ENCODE measurements at places on chromosomes 6 and 20.

DNA sequence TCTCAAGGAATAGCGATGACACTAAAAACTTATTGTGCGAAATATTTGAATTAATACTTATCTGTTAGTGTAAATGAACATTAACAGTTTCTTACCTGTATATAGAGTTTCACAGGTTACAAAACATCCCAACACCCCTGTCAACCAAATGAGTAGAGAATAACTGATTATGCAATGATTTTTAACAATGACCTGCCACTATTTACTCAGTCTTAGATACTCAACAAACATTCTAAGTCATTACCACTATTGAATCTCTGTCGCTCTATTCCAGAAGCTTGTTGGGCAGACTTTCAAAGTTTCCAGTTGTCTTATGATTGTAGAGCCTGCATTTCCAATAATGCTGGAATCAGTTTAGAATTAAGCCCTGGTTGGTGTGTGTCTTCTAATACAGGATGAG is 85.5 kb downstream of the RNF182 start:
- DNase-seq, result no peak

- no peak for DNase-seq
These were observed 136.3 kb upstream of the NEDD9 start for GRCh38 chr6:11368760-11369159.

DNA sequence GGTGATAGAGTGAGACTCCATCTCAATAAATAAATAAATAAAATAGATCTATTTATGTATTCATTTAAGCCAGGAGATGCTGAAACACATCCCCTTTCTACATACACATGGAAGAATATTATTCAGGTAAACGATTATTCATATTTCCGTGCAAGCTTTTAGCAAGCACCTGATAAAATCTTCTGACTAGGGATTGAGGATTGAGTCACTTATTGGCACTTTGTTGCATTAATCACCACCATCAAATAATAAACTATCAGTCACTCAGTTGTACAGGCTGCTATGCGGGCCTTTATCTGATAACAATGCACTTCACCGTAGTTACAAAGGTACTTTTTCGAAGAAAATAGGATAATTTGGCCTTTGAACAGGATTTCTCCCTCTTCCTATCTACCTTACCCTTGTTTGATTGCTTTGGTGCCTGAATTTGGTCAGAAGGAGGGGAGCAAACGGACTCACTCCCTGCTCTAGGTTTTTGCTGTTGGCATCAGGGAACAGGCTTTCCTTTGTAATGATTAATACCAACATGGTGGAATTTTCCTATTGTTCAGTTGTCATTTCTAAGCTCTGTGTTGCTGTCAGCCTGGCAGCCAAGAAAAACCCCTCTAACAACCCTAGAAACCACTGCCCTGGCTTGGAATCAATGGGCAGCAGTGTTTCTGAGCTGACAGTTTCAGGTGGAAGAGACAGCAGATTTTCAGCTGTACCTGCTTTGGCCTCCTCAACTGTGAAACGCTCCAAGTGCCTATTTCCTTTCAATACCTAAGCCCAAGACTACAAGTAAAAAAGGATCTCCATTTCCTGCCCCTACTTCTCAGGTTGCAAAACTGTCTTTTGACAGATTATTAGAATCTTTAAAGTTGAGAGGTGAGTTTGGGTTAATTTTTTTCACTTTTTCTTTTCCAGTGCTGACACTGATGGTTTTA is 63.0 kb downstream of the MYB start:
- no peak for DNase-seq

GRCh38 chr20:24134284-24134683 is 145.7 kb upstream of the GGTLC1 start:
- no peak for DNase-seq

- DNase-seq, result no peak
These were observed 141.9 kb downstream of the GMPR start for GRCh38 chr6:16380220-16380809.

- DNase-seq, result no peak
These were observed 34.1 kb downstream of the SESN1 start for GRCh38 chr6:109060571-109060970.

GRCh38 chr6:11235062-11235461 is 2.6 kb upstream of the NEDD9 start:
- DNase-seq, result no peak

DNA sequence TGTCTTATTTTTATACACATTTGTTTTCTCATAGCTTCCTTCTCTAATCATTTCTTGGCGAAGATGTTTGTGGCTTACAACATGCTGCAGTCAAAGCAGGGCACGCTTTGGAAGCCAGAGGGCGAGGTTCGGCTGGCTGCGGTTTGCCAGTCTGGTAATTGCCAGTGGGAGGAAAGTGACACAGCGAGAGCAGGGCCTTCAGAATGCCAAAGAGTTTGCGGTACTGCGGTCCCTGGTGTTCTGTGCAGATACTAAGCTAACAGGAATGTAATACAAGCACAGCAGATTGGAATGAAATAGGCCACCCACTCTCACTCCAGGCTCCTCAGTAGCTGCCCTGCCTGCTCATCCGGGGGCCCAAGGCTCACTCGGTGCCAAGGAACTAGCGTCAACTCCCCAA is 58.7 kb upstream of the TGM3 start:
- DNase-seq, result no peak

DNA sequence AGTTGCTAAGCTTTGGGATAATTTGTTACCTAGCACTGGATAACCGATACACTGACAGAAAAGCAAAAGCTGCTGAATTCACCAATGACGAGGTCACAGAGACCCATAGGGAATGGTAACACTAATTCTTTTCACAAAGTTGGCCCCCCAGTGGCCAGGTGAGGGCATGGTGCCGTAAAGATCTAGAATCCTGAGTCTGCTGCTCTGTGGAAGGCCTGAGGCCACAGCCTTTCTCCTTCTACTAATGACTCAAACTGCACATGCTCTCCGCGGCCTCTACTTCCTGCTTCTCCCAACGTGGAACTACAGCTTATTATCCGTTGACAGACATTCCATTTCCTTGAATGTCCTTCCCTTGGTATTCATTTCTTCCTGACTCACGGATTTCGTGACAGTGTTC is 127.1 kb downstream of the OPRM1 start:
- DNase-seq, result no peak

- DNase-seq, result no peak
These were observed 35.0 kb upstream of the PHACTR3 start for GRCh38 chr20:59569305-59569704.

- DNase-seq, result no peak
These were observed 29.0 kb downstream of the ARMC2 start for GRCh38 chr6:108877046-108877751.

GRCh38 chr6:166658792-166659150 is 31.7 kb upstream of the RPS6KA2 start:
- no peak for DNase-seq

DNA sequence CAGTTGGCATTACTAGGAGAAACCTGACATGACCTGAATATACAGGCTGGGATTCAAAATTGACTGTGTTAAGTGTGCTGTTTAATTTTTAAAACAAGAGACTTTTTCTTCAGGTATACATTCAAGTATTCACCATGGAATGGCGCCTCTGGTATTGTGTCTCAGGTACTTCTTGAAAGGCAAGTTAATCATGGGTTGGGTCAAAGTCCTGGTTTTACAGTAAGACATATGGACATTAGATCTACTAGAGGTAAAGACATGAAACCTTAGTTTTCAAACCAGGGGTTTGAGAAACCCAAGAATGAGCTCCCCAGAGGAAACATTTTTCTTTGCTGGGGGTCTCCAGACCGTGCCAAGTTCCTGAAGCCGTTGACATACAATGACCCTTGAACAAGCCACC is 232.4 kb downstream of the SAMD5 start:
- no peak for DNase-seq

DNA sequence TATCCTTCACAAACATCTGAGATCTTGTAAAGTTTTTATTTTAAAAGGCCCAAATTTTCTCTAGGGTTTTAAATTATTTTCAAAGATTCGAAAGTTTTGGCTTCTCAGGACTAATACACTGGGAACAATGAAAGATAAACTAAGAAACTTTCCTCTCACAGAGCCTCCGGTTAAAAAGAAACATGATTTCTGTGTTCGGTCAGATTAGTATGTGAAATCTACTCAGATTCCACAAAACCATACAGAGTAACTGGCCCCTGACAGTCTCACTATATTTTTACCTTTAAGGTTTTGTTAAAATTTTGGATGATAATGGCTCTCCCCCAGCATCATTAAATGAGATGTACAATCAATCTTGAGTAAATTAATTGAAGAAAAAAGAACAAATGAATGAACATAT is 471.0 kb downstream of the COL12A1 start:
- no peak for DNase-seq

DNA sequence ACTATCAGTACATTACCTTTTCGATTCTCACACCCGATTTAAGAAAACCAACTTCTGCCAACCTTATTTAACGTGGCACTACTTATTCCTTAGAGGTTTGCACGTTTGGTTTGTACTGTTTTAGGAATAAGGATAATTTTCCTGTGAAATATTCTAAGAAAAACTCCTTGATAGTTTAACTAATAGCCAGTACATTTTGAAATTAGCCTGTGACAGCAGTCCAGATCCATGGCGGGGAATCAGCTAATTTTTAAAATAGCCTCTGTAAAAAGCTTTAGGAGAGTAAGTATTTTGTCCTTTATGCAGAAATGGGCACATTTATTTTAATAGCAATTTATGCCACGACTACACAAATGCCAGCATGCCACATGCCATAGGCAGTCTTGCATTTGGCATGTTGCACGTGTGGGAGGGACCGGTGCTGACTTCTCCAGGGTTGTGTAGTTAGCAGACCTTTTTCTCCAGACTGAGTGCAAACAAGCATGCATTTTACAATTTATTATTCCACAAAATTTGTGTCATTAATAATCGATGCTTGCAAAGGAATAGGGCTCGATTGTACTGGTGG is 6.2 kb downstream of the FOXC1 start:
- no peak for DNase-seq

- no peak for DNase-seq
These were observed 56.2 kb upstream of the ARID1B start for GRCh38 chr6:156720691-156721685.

DNA sequence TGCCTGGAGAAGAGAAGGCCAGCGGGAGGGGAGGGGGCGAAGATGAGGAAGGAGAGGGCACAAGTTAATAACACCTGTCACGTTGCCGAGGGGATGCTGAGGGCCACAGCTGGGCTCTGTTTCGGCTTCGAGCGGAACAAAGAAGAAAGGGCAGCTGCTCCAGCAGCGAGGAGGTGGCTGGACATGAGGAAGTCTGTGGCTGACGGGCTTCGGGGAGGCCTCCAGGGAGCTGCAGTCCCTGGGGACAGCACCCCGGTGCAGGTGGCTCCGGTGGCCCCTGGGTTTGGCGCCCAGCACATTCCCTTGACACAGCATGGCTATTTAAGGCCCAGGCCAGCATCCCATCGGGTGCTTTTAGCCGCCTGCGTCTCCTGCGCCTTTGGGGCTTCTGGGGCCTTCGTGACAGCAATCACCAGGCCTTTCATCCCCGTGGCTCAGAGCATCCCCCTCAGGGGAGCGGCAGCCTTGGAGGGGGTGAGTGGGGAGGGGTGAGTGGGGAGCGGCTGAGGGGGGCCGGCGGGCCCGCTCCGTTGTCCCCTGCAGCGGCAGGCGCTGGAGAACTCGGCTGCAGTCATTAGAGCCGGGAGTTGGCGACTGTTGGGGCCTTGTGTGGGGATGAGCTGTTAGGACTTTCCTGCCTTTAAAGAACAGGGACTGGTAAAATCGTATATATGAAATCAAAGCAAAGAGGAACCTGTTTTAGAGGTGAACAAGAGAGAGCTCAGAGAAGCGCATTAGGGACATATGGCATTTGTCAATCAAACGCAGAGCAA is 99.0 kb downstream of the TMEM242 start:
- DNase-seq, result no peak

DNA sequence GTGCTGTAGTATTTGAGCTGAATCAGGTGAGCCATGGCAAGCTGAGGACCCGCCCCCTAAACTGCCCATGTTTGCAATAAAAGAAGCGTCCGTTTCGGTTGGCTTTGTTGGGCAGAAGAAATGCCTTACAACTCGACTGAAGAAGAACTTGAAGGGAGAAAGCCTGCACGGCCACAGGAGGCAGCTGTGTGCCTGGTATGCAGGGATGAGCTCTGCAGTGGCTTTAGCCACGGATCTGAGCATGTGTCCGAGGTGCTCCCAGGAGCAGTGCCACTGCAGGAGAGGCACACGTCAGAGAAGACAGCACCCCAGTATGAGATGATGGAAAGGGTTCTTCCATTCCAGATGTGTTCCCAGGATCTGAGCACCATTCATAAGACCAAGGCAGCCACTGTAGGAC is 23.5 kb downstream of the KIZ start:
- no peak for DNase-seq

DNA sequence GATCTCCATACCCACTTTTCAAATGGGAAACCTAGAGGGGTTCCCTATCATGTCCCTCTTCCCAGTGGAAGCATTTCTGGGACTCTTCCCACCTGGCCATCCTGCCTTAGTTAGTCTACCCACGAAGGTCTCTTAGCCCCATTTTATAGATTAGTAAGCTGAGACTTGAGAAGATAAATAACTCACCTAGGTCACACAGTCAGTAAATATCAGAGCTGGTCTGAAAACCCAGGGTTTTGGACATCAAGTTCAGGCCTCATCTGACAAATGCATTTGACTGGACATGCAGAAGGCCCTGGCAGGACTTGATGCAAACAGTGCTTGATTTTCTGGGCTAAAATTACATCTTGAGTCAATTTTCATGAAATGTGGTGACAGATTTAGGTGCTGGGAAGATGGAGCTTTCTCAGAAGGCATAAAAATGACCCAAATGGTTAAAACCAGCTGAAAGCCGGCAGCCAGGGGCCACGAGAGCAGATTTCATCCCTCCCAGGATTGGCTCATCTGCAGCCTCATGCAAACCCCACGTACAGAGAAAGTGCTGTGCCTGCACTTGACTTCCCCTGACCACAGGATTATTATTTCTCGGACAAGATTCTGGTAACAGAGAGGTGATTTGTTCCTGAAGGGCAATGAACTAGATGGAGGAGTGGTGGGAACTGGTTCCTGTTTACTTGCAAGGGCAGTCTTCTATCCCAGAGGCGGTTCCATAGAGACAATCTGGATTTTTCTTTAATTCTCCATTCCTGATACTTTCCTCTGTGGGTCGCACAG is 23.1 kb downstream of the CPNE5 start:
- DNase-seq, result no peak

DNA sequence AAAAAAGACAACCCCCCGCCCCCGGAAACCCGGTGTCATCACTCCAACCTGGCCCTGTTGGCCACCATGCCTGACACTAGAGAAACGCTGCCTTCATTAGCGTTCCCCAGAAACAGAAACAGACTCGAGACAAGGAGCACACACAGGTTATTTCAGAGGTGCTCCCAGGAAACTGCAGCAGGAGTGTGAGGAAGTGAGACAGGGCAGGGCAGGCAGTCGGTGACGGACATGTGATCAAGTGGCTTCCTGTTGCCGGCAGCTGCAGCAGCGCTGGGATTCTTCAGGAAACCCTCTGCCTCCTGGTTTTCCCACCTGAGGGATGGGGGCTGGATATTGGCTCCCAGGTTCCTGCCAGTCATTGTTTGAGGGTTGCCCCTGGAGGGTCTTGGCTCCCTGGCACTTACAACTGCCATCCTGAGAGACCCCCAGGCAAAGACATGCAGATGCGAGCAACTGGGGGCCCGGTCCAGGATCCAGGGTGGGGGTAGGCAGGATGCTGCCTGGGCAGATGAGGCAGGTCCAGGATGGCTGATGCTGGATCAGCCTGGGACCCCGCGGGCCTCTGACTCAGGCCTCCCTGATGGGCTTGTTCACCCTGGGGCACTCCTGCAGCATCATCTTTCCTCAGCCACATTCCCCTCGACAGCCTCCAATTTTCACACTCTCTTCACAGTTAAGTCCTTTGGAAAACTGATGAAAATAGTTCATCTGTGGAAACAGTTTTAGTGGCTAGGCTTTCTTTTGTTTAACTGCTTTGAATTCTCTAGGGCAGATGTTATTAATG is 150.7 kb upstream of the SYNDIG1 start:
- no peak for DNase-seq

GRCh38 chr6:142943711-142944123 is 1.3 kb downstream of the HIVEP2 start:
- no peak for DNase-seq

All from C1 segment of cervical spinal cord (tissue), 14 donors.